ENCODE measurements at places on chromosomes 1 and 21. TPM values are rescaled to one million over a fixed set of nuclear protein-coding genes. Genes with fewer than 3 reads are reported as not detected.
A peak's percentile ranks its signal among the peaks of the same experiment; 100 is the strongest.

Gene MYBPH
- 0.16 TPM for polyA plus RNA-seq

Gene THEM5
- not detected for polyA plus RNA-seq

Gene TBX19
- polyA plus RNA-seq: 1.4 TPM

GRCh38 chr1:205537386-205538018 lies 33.0 kb downstream of the CDK18 start:
- H3K27ac ChIP-seq: no peak overlapping the region
- H3K4me3 ChIP-seq: no peak overlapping the region
- DNase-seq: no peak

DNA sequence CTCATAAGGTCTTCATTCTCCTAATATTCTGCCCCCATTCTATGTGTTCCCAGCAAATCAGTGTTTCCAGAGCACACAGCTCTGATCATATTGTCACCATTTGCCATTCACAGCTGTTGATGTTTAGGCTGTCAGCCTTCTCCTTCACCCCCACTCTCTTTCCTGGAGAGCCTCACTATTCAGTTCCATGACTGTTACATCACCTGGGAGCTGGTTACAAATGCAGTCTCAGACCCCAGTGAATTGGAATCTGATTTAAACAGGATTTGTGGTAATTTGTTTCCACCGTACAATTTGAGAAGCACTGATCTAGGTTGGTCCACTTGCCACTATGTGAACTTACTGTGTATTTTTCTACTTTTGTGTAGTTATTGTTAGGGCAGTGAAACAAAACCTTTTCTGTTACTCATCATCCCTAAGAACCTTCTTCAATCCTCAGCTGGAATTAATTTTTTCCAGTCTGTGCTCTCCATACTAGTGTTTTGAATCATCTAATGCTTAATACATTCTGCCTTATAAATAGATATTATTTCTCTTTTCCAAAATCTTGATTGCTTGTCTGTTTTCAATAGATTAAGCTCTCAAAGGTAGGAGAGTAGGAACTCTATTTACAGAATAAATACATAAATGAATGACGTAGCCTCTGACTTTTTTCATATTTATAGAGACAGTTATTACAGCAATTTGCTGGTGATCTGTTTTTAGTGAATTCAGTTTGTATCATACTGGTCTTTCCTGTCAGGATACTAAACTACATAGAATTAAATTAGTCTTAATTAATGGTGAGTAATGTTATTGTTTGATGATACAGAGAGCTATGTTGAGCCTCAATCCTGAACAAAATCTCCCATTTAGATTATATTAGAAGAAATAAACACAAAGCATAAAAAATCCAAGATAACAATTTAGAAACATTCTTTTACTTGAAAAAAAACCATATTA lies 8.1 kb downstream of the SNX7 start:
- H3K4me3 ChIP-seq: no peak overlapping the region
- no peaks in the 10 kb centered on the region for H3K27me3 ChIP-seq
- no peak overlapping the region for H3K27ac ChIP-seq
- no peak for DNase-seq

DNA sequence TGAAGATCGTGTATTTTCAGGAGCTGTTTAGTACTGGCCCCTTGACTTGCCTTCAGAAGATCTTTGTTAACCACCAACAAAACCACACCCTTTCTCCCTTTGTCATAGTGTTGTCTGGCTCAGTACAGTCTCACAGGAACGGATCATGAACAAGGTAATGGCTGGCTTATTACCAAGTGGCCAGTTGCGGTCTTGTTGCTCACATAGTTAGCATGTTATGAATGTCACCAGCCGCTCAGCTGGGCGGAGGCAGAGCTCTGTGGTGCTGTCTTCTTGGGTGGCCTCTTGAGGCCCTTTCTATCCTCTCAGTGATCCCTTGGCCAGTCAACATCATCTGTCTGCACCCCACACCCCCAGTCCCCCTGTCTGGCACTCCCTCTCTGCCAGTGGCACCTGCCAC lies 21.4 kb downstream of the CNIH3 start:
- no peaks in the 10 kb centered on the region for H3K27me3 ChIP-seq
- no peak overlapping the region for H3K27ac ChIP-seq
- peak; percentile 36 for DNase-seq
- no peaks in the 10 kb centered on the region for H3K4me1 ChIP-seq
- no peaks in the 10 kb centered on the region for H3K36me3 ChIP-seq

GRCh38 chr1:169514566-169515270 lies 29.0 kb upstream of the SLC19A2 start:
- H3K36me3 ChIP-seq: no peaks in the 10 kb centered on the region
- no peak overlapping the region for H3K4me3 ChIP-seq
- no peaks in the 10 kb centered on the region for H3K27me3 ChIP-seq
- no peak for DNase-seq
